Upper lobe of left lung (tissue), 6 donors: ENCODE measurements at places on chromosomes 4 and X. TPM values are rescaled to one million over a fixed set of nuclear protein-coding genes. Genes with fewer than 3 reads are reported as not detected.

DNA sequence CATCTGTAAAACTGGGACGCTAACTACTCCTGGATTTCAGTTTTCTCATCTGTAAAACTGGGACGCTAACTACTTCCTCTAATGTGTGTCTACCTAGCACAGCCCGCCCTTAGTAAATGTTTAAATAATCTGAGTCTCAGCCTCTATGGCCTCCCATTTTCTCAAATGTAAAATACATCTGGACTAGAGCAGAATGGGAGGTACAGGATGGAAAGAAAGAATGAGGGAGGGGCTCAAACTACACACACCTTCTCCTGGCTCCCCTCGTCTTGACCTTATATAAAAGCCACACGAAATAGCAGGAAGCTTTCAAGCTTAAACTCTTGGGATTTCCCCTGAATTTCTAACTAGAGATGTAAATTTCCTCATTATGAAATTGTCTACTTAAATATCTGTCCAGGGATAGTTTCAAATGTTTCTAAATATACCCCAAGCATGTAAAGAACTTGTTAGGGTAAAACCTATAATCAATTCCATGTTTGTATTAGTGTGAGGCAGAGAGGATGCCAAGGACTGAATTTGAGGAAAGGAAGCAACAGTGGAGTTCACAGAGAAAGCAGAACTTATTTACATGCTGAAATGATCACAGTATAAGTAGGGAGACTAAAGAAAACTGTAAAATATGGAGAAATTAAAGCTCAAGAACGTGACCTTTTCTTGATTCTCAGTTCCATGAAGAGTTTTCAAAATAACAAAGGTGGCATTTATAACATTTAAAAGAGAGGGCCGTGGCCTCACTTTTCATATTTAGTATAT, 220.0 kb downstream of the NWD2 start:
- H3K36me3 ChIP-seq: no peaks in the 10 kb centered on the region
- no peak overlapping the region for H3K4me3 ChIP-seq
- DNase-seq: no peak

DNA sequence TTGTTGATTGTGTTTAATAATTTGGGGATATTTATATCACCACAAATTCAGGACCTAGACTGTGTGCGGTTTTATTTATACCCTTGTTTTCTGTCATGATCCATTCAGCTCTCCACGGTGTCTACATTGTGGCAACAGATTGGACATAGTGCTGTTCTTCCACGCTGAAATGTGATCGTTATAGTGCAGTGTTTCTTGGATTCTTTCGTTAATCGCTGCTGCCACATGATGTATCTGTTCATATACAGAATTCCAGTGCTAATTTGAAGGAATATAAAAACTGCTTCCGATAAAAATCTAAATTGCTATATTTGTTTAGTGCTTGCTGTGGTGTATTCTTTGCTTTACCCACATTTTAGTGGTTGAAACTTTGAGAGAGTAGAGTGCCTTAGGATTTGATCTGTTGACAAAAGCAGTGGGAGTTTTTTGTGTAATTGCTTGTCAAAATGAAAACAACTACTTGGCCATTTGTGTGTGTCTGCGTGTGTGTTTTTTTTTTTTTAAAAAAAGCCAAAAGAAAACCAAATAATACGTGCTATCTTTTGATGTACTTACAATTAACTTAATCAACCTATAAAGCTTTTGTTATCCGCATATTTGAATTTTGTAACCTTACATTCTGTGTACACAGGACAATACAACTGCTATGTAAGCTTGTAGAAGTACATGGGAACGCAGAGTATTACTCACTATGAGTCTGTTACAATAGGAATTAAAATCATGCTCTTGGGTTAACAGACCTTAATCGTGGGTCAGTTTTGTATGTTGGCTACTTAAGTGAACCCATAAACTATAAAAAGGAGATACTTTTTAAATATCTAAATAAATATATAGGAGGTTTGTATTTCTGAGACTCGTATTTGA, 353.3 kb downstream of the ARHGAP24 start:
- H3K27me3 ChIP-seq: no peaks in the 10 kb centered on the region
- H3K4me1 ChIP-seq: peaks cover 21% of the 10 kb centered on the region
- H3K36me3 ChIP-seq: no peaks in the 10 kb centered on the region

DNA sequence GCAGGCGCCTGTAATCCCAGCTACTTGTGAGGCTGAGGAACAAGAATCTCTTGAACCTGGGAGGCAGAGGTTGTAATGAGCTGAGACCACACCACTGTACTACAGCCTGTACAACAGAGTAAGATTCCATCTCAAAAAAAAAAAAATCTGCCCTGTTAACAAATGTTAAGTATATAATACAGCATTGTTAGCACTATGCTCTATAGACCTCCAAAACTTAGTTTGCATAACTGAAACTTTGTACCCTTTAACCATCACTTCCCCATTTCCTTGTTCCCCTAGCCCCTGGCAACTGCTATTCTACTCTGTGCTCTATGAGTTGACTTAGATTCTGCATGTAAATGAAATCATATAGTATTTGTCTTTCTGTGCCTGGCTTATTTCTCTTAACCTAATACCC, 76.7 kb downstream of the TAB3 start:
- H3K27ac ChIP-seq: no peak overlapping the region
- H3K4me1 ChIP-seq: no peaks in the 10 kb centered on the region
- no peak for DNase-seq

GRCh38 chrX:7076245-7076661, 71.3 kb upstream of the STS start:
- no peak overlapping the region for H3K27ac ChIP-seq
- no peak for DNase-seq
- H3K36me3 ChIP-seq: peaks cover 18% of the 10 kb centered on the region
- H3K27me3 ChIP-seq: no peaks in the 10 kb centered on the region

Gene PAGE2B
- total RNA-seq: not detected

Gene CENPE
- 1.1 TPM for total RNA-seq
